Stimulated activated CD8-positive, alpha-beta memory T cell treated with anti-CD3 and anti-CD28 coated beads, Interleukin-7, amount 100 ng/mL, for 24 hours (primary cell): ENCODE measurements at places on chromosomes 3 and 15.

DNA sequence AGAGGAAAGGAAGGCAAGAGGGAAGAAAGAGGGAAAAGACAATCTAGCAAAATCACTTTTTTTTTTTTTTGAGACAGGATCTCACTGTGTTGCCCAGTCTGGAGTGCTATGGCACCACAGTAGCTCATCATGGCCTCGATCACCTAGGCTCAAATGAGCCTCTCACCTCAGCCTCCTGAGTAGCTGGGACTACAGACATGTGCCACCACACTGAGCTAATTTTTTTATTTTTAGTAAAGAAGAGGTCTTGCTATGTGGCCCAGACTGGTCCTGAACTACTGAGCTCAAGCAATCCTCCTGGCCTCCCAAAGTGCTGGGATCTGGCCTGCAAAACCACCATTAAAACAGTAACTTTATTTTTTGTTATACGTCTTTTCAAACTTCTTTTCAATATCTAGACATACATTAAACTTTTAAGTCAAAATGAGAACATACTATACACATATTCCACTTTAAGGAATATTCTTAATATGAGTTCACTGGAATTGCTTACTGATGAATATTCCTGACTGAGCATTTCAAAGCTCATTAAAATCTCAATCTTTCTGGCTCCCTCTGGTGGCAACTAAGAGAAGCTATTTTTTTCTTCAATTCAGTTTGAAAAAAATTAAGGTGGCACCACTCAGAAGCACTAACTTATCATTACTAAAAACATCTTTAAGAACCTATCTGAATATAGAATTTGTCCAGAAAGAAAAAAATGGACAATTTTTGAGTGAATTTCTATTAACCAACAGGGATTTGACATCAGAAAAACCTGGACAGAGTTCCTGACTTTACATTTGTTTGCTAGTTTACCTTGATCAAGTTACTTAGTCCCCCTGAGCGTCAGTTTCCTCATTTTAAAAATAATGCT is 40.9 kb downstream of the UACA start:
- DNase-seq, result no peak

- DNase-seq, result no peak
These were observed 22.3 kb downstream of the FBXL2 start for GRCh38 chr3:33299395-33300081.

GRCh38 chr15:69031013-69032001 is 16.8 kb downstream of the NOX5 start:
- no peak for DNase-seq

DNA sequence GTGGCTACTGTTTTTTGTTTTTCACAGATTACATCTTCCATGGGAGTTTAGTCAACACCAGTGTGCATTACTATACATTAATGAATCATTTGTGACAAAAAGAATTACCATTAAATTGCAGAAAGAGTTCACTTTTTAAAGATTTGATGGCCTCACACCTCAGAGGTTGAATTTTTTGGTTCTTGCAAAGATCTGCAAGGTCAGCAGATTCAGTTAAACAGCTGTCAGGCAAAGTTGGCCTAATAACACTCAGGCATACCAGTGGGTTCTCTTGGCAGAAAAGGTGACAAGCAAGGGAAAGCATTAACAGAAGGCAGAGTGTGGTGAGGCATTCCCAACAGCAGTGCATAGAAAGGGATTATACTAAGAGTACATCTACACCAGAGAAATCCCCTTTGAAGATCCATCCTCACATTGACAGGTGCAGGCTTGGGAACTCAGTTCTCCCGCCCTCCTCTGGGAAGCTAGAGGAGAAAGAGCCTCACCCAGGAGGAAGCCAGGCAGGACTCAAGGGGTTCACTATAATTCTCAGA is 24.3 kb upstream of the PTX3 start:
- no peak for DNase-seq

DNA sequence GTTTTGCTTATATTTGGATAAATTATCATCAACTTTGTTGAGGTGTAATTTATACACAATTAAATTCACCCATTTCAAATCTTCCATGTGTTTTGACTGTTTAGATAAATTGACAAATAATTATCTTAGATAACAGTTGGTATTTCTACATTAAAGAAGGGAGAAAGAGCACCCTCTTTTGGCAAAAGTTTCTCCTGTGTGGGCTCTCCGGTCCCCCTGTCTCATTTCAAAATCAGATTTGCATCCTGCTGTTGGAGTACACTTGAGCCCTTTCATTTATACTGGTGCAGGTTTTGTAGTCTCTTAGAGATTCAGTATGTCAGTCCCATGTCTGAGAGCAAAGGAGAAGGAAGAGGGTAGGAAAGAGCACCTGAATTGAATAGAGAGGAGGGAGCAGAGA is 49.4 kb downstream of the NKIRAS1 start:
- no peak for DNase-seq

GRCh38 chr3:151387432-151387831 is 2.9 kb upstream of the P2RY12 start:
- DNase-seq, result no peak
